Psoas muscle (tissue), 8 donors: ENCODE measurements at places on chromosomes 1 and 21. TPM values are rescaled to one million over a fixed set of nuclear protein-coding genes. Genes with fewer than 3 reads are reported as not detected.
A peak's percentile ranks its signal among the peaks of the same experiment; 100 is the strongest.

The TOR1AIP2 gene
- 75.6 TPM for total RNA-seq

- no peak for DNase-seq
These were observed 1.4 kb downstream of the DAB1 start for GRCh38 chr1:57422271-57423134.

- DNase-seq: no peak
These were observed 238.1 kb downstream of the LRRC40 start for GRCh38 chr1:69967245-69967766.

The NEK2 gene
- total RNA-seq: not detected

GRCh38 chr1:35570589-35571137, 2.5 kb upstream of the TFAP2E start:
- no peak for DNase-seq

GRCh38 chr21:25062061-25062460, 545.2 kb downstream of the MRPL39 start:
- DNase-seq: no peak

The F5 gene
- total RNA-seq: 0.22 TPM

The PEAR1 gene
- total RNA-seq: 3.8 TPM

The CAMK2N1 gene
- 5.6 TPM for total RNA-seq

The SIM2 gene
- 3.0 TPM for total RNA-seq

GRCh38 chr1:238135708-238136664, 245.3 kb upstream of the ZP4 start:
- DNase-seq: no peak

GRCh38 chr1:8776104-8776503, 41.3 kb downstream of the RERE start:
- DNase-seq: no peak

- peak; percentile 91 for DNase-seq
These were observed at the start of gene PLXNA2 for GRCh38 chr1:208243967-208244916. Gene PLXNA2 (minus strand): TSS chr1:208244384. CDS start chr1:208217922, 26,462 bp downstream.

GRCh38 chr1:173430677-173431303, 46.3 kb upstream of the PRDX6 start:
- DNase-seq: no peak

The VWA1 gene
- total RNA-seq: 25.3 TPM

GRCh38 chr1:2480236-2480985, 4.3 kb downstream of the PLCH2 start:
- no peak for DNase-seq

DNA sequence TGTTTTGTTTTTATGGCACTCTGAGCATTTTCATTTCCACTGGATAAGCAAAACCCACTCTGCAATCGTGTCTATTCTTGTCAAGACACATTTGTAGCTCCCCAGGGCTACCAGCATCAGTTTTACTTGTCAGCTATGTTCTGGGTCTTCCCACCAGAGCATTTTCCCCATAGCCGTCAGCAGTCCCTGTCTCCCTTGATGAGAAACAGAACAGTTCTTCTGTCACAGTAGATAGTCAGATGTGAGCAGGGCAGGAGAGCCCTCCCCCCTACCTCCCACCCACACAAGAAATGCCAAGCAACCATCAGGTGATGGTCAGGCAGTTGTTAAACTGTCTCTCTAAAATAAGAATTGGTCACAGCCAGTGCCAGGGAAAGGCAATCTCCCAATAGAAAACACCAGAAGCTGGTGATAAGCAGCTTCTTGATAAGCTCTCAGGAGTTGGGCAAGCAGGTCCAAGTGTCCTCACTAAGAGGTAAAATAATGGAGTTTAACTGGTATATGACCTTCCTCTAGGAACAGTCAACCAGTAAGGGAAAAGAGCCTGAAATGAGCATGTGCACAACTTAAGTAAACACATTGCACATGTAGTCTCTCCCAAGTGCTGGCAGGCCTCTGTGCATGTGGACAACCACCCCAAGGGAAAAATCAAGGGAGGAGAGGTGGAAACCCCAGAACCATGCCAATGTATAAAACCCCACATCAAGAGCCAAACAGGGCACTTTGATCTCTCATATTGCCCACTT, 208.2 kb downstream of the S1PR1 start:
- DNase-seq: no peak

DNA sequence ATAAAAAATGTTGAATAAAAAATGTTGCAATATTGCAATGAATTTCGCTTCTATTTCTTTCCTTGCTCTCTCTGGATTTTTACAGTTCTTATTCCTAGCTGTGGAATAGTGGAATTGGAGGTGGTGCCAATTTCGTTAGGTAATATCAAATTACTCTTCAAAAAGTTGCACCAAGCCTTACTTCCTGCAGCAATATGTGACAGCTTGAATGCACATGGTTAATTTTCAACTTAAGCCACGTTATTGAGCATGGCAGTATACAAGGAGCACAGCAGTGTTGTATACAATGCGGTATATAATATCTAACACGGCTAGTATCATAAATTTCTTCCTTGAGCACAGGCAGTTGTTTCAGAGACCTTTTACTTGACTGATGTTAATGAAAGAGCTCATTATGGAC, 152.5 kb downstream of the NOS1AP start:
- no peak for DNase-seq

DNA sequence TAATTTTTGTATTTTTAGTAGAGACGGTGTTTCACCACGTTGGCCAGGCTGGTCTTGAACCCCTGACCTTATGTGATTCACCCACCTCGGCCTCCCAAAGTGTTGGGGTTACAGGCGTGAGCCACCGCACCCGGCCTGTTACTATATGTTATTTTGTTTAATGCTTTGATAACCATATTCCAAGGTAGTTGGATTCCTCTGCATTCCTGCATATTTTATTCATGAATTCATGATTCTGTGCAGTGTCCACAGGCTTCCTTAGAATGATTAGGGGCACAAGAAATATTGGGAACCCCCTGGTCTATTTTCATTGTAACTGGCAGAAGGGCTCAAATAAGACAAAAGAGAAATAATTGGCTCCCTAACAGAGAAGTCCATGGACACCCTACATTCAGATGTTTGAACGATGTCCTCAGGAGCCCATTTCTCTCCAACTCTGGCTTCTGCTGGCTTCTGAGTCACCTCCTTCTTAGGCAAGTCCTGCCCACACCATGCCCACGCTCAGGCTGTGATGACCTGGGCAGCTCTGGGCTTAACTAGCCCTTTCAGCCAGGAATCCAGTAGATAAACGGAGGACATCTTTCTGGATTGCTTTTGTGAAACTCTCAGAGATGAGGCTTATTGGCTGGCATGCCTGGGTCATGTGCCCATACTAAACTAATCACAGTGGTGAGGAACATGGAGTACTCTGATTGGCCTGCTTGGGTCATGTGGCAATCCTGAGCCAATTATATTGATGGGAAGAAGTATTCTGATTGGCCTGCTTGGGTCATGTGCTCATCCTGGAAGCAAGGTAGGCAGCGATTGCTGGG, 32.6 kb downstream of the TNFRSF8 start:
- no peak for DNase-seq

The OR10T2 gene
- not detected for total RNA-seq
